Dorsolateral prefrontal cortex (tissue), 122 donors: ENCODE measurements at places on chromosomes 11 and 22. TPM values are rescaled to one million over a fixed set of nuclear protein-coding genes. Genes with fewer than 3 reads are reported as not detected.

ACRV1 gene
- 0.99 TPM for total RNA-seq

SEPTIN3 gene
- 183 TPM for total RNA-seq

FOLR3 gene
- total RNA-seq = not detected

SCGB1A1 gene
- not detected for total RNA-seq

NTM gene
- 148 TPM for total RNA-seq

DENND6B gene
- total RNA-seq = 50.0 TPM
